ENCODE measurements at places on chromosomes 12 and 14. TPM values are rescaled to one million over a fixed set of nuclear protein-coding genes. Genes with fewer than 3 reads are reported as not detected.
A peak's percentile ranks its signal among the peaks of the same experiment; 100 is the strongest.

GRCh38 chr14:77812028-77812427 is 12.1 kb downstream of the ADCK1 start:
- H3K27ac ChIP-seq: no peak overlapping the region
- H3K36me3 ChIP-seq: no peaks in the 10 kb centered on the region
- no peak overlapping the region for H3K4me3 ChIP-seq
- H3K27me3 ChIP-seq: peaks cover 4% of the 10 kb centered on the region

- H3K27ac ChIP-seq: peak overlapping the region; percentile 89
- H3K36me3 ChIP-seq: peaks cover 17% of the 10 kb centered on the region
- peak overlapping the region; percentile 37 for H3K4me3 ChIP-seq
- no peaks in the 10 kb centered on the region for H3K27me3 ChIP-seq
These were observed 9.8 kb downstream of the PSMA6 start for GRCh38 chr14:35301735-35302528.

DNA sequence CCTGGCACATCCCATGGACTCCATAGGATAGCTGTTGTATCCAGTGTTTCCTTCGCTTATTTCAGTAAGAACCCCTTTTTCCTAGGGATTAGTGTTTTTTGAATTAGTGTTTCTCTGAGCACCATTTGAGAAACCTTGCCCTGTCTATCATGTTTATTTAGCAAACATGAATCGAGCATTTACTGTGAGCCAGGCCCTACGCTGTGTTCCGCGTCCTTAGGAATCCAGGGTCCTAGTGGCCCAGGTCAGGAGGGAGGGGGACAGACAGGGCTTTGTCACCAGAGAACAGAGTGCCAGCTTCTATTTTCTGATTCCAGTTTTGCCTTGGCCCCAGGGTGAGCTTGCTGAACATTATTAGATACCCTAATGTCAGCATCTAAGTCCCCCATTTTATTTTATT is 2.5 kb downstream of the TEAD4 start:
- DNase-seq: no peak
- peaks cover 18% of the 10 kb centered on the region for H3K4me1 ChIP-seq
- H3K27me3 ChIP-seq: peaks cover 54% of the 10 kb centered on the region
- no peak overlapping the region for H3K4me3 ChIP-seq

- H3K27me3 ChIP-seq: peaks cover 28% of the 10 kb centered on the region
- no peaks in the 10 kb centered on the region for H3K36me3 ChIP-seq
- H3K4me3 ChIP-seq: no peak overlapping the region
- no peak overlapping the region for H3K27ac ChIP-seq
- DNase-seq: no peak
These were observed 10.9 kb upstream of the TESC start for GRCh38 chr12:117109943-117110635.

- no peaks in the 10 kb centered on the region for H3K36me3 ChIP-seq
- H3K4me3 ChIP-seq: no peak overlapping the region
- no peak for DNase-seq
- H3K27ac ChIP-seq: no peak overlapping the region
- no peaks in the 10 kb centered on the region for H3K4me1 ChIP-seq
- H3K27me3 ChIP-seq: peaks cover 6% of the 10 kb centered on the region
These were observed 12.7 kb upstream of the EIF4B start for GRCh38 chr12:52993558-52993869.

- DNase-seq: no peak
- peaks cover 43% of the 10 kb centered on the region for H3K4me1 ChIP-seq
- H3K27ac ChIP-seq: no peak overlapping the region
- peaks cover 8% of the 10 kb centered on the region for H3K36me3 ChIP-seq
These were observed 2.1 kb upstream of the SLC15A4 start for GRCh38 chr12:128825835-128826234.

DNA sequence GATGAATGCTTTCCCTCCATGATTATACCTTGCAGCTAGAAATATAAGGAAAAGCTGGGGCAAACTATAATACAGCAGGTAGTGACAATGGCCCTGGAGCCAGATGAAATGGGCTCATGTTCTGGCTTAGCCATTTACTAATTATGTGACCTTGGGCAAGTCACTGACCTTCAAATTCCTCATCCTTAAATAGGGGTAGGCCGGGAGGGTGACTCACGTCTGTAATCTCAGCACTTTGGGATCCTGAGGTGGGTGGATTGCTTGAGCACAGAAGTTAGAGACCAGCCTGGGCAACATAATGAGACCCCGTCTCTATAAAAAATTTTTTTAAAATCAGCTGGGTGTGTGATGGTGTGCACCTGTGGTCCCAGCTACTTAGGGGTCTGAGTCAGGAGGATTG is 155.4 kb downstream of the C12orf75 start:
- no peaks in the 10 kb centered on the region for H3K4me1 ChIP-seq
- peaks cover 1% of the 10 kb centered on the region for H3K27me3 ChIP-seq
- H3K4me3 ChIP-seq: no peak overlapping the region

DNA sequence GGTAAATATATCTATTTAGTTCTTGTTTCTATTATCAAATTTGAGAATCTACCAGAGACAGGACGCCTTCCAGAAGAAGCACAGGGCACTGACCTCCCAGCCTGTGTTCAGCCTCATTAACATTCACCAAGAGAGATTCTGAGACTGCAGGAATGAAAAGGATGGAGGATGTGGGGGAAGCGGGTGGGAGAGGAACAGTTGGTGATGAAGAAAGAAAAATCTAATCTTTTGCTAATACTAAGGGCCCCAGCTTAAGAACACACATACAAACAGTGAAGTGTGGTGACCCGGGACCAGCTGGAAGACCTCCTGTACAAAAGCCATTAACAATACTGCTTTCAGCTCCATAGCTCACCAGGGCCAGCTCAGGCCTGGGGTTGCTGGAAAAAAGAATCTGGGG is 160.5 kb downstream of the NUAK1 start:
- no peaks in the 10 kb centered on the region for H3K36me3 ChIP-seq
- no peaks in the 10 kb centered on the region for H3K4me1 ChIP-seq
- H3K4me3 ChIP-seq: no peak overlapping the region
- H3K27me3 ChIP-seq: peaks cover 4% of the 10 kb centered on the region
- H3K27ac ChIP-seq: no peak overlapping the region

- no peaks in the 10 kb centered on the region for H3K36me3 ChIP-seq
- no peak overlapping the region for H3K27ac ChIP-seq
- no peak for DNase-seq
- H3K4me3 ChIP-seq: no peak overlapping the region
- H3K27me3 ChIP-seq: peaks cover 2% of the 10 kb centered on the region
These were observed 227.3 kb upstream of the DAAM1 start for GRCh38 chr14:58961045-58961731.

DNA sequence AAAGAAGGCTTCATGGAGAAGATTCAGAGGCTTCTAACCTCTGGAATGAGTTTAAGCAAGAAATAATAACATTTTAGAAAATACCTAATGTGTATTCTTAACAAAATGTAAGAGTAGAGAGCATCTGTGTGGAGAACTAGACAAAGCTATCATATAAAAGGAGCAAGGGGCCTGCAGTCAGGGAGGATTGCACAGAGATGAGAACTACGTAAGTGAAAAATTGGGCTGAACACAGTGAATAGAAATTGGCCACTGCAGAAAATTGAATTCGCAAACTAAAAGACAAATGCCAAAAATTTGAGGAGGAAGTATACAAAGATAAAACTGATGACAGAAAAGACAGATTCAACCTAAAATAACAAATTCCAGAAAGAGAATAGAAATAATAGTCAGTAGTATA is 92.8 kb downstream of the TGFB3 start:
- no peak for DNase-seq
- H3K27me3 ChIP-seq: no peaks in the 10 kb centered on the region
- H3K4me3 ChIP-seq: no peak overlapping the region

DNA sequence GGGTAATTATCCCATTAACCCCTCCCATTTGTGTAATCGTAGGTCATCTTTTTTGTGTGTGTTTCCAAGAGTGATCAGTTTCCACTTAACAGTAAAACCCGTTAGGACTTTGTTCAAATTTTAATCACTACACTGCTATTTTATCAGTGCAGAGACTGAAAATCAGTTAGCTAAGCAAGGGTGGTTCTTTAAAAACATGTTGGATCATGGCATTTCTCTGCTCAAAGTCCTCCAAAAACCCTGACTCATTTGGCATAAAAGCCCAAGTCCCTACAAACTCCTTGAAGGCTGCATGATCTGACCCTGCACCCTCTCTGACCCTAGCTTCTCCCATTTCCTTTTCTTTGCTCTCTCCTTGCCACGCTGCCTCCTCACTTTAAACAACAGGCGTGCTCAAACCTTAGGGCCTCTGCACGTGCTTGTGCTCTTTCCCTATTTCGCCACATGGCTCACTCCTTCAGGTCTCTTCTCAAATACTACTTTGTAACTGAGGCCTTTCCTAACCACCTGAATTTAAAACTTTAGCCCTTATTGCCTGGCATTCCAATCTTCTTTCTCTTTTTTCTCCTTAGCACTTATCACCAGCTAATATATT is 13.2 kb upstream of the OVCH1 start:
- H3K36me3 ChIP-seq: no peaks in the 10 kb centered on the region
- H3K4me3 ChIP-seq: no peak overlapping the region
- no peak for DNase-seq
- H3K27me3 ChIP-seq: peaks cover 2% of the 10 kb centered on the region

- no peak overlapping the region for H3K27ac ChIP-seq
- no peaks in the 10 kb centered on the region for H3K27me3 ChIP-seq
- H3K36me3 ChIP-seq: no peaks in the 10 kb centered on the region
- no peak overlapping the region for H3K4me3 ChIP-seq
- no peak for DNase-seq
These were observed 20.2 kb downstream of the OR4N2 start for GRCh38 chr14:19823765-19824164.

DNA sequence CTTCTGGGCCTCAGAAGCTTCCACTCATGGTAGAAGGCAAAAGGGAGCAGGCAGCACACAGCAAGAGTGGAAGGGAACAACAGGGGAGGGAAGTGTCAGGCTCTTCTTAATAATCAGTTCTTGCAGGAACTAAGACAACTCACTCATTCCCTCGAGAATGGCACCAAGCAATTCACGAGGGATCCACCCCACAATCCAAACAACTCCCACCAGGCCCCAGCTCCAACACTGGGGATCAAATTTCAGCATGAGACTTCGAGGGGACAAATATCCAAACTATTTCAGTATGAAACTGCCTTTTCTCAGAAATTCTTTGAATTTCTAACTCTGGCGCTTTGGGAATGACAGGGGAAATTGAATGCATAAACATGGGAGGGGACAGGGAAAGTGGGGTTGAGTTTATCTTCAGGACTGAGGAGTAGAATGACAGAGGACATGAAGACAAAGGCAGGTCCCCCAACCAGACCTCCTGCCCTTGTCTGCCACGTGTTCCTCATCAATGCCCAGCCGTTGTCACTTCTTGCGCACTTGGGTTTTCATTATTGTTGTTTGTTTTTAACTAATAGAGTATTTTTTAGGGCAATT is 24.6 kb upstream of the APOF start:
- no peak overlapping the region for H3K4me3 ChIP-seq
- H3K27ac ChIP-seq: no peak overlapping the region
- no peaks in the 10 kb centered on the region for H3K36me3 ChIP-seq
- no peak for DNase-seq
- peaks cover 2% of the 10 kb centered on the region for H3K27me3 ChIP-seq

- no peak for DNase-seq
- H3K4me1 ChIP-seq: no peaks in the 10 kb centered on the region
- H3K4me3 ChIP-seq: no peak overlapping the region
- H3K27me3 ChIP-seq: no peaks in the 10 kb centered on the region
- no peaks in the 10 kb centered on the region for H3K36me3 ChIP-seq
- H3K27ac ChIP-seq: no peak overlapping the region
These were observed 95.2 kb downstream of the CALM1 start for GRCh38 chr14:90491911-90492531.

DNA sequence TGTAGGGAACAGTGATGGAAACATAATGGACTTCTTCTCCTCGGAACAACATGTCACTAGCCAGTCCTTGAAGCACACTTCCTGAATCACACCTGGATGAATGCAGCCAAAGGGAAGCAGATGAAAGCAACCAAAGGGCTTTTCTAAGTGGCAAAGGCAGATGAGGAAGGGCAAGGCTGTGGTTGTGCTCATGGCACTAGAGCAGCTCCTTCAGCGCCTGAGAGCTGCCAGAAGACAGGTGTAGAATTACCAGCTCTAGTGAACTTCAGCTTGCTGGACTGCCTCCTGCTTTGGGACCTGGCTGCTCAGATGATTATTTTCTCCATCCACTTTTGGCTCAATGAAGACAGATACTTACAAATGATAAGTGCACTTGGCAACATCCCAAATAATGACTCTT is 1372.1 kb upstream of the SEL1L start:
- H3K36me3 ChIP-seq: no peaks in the 10 kb centered on the region
- H3K4me1 ChIP-seq: no peaks in the 10 kb centered on the region
- no peak overlapping the region for H3K27ac ChIP-seq
- no peak overlapping the region for H3K4me3 ChIP-seq
- DNase-seq: no peak
- no peaks in the 10 kb centered on the region for H3K27me3 ChIP-seq

- no peaks in the 10 kb centered on the region for H3K4me1 ChIP-seq
- no peak for DNase-seq
- no peaks in the 10 kb centered on the region for H3K27me3 ChIP-seq
- no peaks in the 10 kb centered on the region for H3K36me3 ChIP-seq
- no peak overlapping the region for H3K27ac ChIP-seq
- H3K4me3 ChIP-seq: no peak overlapping the region
These were observed 84.4 kb upstream of the DCN start for GRCh38 chr12:91267039-91267438.

DNA sequence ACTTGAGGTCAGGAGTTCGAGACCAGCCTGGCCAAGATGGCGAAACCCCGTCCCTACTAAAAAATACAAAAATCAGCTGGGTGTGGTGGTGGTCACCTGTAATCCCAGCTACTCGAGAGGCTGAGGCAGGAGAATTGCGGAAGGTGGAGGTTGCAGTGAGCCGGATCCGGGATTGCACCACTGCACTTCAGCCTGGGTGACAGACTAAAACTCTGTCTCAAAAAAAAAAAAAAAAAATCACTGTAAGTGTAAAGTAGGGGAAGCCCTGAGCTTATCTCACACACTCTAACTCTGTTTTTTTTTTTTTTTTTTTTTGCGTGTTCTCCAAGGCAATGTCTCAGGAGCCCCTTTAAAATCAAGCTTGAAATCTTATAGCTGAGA is 421 bp upstream of the RBMS2 start:
- H3K36me3 ChIP-seq: no peaks in the 10 kb centered on the region
- no peak for DNase-seq
- H3K4me3 ChIP-seq: peak overlapping the region; percentile 89
- H3K4me1 ChIP-seq: peaks cover 28% of the 10 kb centered on the region
- no peaks in the 10 kb centered on the region for H3K27me3 ChIP-seq
- peak overlapping the region; percentile 23 for H3K27ac ChIP-seq

- H3K4me3 ChIP-seq: no peak overlapping the region
- no peak for DNase-seq
- no peaks in the 10 kb centered on the region for H3K4me1 ChIP-seq
- no peaks in the 10 kb centered on the region for H3K27me3 ChIP-seq
- no peak overlapping the region for H3K27ac ChIP-seq
These were observed 187.6 kb downstream of the NAV3 start for GRCh38 chr12:78018171-78018910.

DNA sequence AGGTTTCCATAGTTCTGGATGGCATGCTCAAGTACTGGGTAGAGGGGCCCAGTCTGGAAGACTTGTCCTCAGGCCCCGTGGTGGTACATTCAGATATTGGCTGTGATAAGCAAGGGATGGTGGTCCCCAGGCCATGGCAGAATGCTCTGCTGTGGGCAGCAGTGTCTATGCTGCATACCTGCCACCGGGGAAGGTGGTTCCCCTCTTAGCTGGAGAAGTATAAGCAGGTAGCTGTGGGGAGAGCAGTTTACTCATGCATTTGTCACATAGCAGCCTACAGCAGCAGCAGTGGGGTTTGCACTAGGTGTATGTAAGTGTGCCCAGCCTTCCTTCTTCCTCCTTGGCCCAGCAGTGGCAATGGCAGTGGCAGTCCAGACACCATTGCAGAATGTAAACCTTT is 69.3 kb upstream of the ADAMTS20 start:
- H3K27ac ChIP-seq: no peak overlapping the region
- no peak for DNase-seq

The ESR2 gene
- total RNA-seq: 0.15 TPM

The CLEC2A gene
- not detected for total RNA-seq

The PLEK2 gene
- total RNA-seq: 0.57 TPM

The DEPDC4 gene
- total RNA-seq: 1.1 TPM
